ENCODE measurements at places on chromosomes 6 and 20.

- no peak for DNase-seq
These were observed at the start of gene SLC23A2 for GRCh38 chr20:5001174-5002076. TSS of gene SLC23A2 (minus strand) at chr20:5001510. CDS start at chr20:4932562, 68,948 bp downstream.

DNA sequence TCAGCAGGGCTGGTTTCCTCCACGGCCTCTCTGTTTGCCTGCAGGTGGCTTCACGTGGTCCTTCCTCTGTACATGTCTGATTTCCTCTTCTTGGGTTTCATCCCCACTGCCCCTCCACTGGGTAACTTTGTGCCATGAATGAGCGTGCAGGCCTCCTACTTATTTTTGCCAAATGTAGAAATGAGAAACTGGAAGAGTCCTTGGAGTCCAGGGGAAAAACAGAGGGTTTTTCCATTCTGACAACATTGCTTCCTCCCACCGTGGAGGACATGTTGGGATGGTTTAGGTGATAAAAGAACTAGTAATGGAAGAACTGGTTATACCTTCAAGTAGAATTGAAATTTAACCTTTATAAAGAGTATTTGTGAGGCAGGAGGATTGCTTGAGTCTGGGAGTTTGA, 699.5 kb downstream of the QKI start:
- no peak for DNase-seq

DNA sequence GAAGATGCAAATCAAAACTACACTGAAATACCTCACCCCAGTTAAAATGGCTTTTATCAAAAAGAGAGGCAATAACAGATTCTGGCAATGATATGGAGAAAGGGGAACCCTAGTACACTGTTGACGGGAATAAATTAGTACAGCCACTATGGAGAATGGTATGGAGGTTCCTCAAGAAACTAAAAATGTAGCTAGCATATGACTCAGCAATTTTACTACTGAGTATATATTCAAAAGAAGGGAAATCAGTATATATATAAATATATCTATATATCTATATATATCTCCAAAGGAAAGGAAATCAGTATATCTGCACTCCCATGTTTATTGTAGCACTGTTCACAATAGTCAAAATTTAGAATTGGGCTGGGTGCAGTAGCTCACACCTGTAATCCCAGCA, 113.9 kb downstream of the KLHL32 start:
- DNase-seq = no peak

DNA sequence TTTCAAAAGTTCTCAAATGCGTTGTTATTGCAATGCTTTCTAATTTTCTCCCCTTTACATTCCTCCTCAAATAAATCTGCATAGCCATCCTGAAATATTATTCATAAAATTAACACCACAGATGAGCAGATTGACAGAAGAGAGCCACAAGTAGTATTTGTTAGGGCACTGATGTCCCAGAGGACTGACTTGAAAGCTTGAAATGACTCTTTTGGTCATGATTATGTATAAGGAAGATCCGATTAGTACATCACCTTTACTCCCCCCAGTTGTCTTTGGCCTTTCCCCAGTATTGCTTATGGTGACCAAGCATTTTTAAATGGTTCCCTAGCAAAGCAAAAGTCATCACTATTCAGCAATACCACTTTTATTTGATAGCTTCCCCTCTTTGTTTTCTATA, 187.6 kb downstream of the ADAT2 start:
- DNase-seq = no peak

All from activated CD8-positive, alpha-beta memory T cell treated with anti-CD3 and anti-CD28 coated beads for 1 hour (primary cell).